ENCODE measurements at places on chromosomes 4 and X.

DNA sequence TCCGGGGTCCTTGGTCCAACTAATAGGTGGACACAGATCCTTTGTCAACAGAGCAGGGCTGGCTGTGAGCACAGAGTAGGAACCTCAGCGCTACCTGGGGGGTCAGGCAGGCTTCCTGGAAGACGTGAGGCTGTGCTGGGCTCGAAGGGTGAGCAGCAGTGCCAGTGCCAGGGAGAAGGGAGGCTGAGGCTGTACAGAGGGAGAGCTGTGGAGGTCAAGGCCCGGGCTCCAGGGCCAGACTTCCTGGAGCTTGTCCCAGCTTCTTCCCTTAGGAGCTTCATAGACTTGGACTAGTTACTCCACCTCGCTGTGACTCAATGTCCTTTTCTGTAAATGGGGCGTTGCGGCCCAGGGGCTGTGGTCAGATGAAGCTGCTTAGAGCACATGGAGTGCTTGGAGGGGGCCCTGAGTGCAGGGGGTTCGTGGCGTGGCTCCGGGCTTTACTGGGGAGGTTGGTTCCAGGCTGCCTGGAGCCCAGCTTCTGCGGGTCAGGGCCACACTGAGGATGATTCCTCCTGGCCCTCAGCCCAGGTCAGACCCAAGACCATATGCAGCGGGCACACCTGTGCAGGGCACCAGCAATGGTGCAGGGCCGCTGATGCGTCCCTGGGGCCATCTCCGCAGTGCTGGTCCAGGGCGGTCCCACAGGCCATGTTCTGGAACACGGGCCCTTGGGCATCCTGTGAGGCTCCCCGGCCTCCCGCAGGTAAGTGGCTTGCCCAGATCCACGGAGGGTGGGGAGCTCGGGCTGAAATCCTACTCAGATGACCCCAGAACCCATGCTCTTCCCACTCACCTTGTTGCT lies 98.1 kb downstream of the DCTD start:
- DNase-seq = no peak

DNA sequence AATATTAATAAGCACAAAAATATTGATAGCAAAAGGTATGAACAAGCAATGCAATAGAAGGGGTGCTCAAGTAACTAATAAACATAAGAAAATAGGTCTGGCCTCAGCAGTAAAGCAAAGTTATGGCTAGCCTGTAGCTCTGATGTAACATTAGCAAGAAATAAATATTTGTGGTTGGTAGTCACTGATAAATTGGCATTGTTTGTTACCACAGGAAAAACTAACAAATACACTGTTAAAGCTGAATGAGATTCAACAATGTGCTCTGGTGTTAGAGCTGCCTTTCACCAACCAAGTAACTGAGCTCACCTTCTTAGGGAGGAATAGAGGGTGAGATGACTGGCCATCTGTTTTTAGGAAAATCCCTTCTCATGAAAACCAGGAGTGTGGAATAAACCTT lies 71.4 kb downstream of the AREG start:
- DNase-seq = no peak

GRCh38 chrX:134599184-134599914 lies 58.9 kb downstream of the PLAC1 start:
- peak; percentile 36 for DNase-seq

GRCh38 chr4:67939195-67939594 lies 24.1 kb downstream of the TMPRSS11A start:
- DNase-seq = no peak

DNA sequence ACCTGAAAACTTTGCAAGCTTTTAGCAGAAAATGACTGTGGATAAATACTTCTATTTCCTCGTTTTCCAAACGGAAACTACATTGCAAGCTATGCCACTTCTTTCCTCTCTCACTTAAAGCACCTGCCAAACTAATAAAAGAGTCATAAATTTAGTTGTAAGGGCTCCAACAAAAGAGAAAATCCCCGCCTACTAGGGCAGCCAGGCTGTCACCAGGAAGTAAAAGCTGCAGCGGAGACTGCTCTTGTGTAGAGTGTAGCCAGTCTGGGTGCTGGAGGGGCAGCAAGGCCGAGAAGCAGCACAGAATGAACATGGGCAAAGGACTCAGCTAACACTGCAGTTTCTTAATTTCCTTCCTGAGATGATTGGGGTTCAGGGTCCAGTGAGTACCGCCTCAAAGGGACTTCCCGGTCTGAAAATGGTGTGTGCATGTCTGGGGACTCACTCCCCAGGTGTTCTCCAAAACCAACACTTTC lies 89.3 kb upstream of the MAML3 start:
- peak; percentile 76 for DNase-seq

DNA sequence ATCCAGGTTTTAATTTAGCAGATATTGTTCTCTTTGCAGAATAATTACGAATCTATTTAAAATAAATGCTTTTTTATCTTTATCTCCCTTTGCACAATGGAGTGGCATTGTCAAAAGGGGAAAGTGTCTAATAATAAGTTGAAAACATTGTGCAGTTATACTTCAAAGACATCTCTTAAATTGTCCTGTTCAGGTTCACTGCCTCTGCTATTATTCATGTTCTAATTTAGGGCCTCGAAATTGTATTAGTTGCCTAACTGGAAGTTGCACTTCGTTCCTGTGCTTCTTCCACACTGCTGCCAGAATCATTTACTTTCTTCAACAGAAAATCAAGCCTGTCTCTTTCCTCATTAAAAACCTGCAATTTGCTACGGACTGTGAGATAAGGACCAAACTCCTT lies 150.5 kb upstream of the SPRY1 start:
- DNase-seq = no peak

DNA sequence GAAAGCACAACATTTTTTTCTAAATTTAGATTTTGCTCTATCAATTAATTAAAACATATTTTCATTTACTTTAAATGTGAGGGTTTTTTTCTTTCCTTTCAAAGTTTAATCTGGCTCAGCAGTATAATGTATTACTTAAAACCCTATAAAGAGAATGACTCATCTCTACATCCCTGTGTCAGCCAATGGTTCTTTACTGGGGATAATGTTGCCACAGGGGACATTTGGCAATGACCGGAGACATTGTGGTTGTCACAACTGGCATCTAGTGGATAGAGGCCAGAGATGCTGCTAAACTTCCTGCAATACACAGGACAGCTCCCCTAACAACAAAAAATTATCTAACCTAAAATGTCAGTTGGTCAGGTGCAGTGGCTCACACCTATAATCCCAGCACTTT lies 53.8 kb downstream of the SYNPO2 start:
- DNase-seq = peak; percentile 95

GRCh38 chr4:3712936-3713335 lies 53.2 kb upstream of the ADRA2C start:
- DNase-seq = no peak

DNA sequence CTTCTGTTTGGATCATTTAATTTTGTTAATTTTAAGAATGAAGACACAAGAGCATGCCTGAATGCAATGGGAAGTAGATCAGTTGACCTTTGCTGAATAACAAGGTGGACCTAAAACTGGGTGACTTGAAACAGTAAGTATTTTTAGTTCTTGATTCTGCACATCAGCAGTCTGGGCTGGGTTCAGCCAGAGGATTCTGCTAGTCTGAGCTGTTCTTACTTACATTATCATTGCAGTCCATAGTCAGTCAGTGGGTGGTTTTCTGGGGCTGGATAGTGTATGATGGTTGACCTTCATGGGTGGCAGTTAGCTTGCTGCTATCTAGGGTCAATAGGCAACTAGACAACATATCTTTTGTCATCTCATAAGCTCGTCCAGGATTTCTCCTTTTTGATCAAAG lies 91.4 kb downstream of the HS3ST1 start:
- DNase-seq = no peak

DNA sequence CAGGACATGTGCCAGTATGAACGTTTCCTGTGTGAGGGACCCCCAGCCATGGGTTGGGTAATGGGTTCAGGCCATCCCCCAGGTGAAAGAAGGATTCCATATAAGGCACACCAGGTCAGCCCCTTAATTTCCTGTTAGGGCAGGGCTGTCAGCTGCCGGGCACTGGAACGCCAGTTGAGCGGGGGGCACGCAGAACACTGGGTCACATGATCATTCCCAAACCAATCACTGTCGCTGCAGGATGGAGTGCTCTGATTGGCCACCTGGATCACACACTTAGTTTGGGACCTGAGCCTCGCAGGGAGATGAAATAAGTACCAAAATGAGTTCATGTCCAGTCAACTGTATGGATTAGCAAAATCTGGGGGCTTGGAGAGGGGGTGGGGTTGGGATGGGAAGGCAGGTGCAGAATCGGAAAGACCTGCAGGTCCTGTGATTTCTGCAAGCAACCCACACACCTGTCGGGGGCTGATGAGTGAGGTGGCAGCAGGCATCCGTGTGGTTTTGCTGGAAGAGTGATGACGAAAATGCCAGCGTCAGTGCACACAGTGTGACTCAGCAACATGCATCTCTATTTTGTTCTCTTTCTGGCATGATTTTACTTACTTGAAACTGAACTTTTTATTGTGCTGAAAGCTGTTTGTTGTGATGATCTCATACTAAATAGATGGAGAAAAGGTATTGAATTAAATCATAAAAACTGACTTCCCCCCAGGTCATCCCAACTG lies 32.2 kb downstream of the RNF212 start:
- DNase-seq = peak; percentile 42

DNA sequence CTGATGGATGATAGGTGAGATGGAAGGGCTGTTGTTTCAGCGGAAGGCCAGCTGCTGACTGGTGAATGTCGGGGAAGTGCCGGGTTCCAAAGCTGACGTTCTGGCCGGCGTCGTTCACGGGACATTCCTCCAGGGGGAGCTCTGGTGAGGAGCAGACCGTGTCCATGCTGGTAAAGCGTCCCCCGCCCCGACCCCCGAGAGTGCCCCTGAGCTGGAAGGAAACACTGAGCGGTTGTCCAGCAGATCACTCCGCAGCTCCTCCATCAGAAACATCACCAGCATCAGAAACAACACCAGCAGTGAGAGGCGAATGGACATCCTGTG lies 18.6 kb upstream of the ADRA2C start:
- no peak for DNase-seq

GRCh38 chr4:61205066-61205465 lies 4.9 kb downstream of the ADGRL3 start:
- no peak for DNase-seq

DNA sequence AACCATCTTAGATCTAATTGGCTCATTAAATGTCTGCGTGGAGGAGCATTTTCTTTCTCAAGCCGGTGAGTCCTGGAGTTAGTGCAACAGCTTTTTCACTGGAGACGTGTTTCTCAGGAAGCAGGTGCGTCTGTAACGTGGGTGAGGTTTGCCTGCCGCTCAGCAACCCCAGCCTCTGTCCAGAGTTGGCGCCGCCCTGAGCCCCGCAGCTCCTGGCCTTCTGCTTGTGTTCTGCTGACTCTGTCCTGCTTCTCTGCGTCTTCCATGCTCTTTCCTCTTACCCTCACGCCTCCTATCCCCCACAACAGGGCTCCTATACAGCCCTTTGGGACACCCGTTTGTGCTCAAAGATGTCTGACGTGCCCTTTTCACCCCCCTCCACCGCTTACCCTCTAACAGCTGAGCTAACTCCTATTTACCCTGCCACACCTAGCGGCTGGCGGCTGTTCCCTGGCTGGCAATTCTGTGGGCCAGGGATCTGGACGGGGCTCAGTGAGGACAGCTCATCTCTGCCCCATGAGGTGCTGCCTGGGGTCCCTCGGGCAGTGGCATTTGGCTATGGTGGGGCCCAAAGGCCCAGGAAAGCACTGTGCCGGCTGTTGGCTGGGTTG lies 18.8 kb downstream of the DOK7 start:
- no peak for DNase-seq

DNA sequence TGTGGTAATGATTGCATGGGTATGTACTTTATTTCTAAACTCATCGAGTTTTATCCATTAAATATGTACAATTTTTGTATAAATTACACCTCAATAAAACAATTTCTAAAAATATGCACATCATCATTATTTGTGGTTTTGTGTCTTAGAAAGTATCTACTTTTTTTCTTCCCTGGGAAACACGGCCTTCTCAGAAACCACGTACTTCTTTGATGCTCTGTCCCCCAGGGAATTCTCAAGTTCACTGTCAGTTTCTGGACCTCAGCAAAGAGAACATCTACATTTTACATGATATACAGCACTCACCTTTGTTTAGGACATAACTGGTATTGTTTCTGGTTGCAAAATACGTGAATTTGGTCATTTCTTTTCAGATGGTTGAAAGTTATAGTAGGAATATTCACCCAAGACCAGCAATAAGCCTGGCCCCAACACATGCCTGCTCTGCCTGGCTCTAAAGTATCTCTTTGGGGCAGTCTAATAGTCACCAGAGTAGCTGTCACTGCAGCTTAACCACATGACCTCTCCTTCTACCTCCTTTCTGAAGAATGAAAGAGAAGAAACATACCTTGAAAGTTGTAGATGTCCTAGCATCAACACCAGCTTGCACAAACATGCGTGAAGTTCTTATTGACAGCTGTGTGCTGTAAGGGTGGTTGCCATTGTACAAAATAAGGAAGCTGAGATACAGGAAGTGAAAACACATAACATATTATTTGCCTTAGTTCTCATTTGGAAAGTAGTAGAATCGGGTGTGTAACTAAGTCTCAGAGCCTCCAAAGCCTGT lies 48.4 kb upstream of the SPANXN4 start:
- peak; percentile 80 for DNase-seq

DNA sequence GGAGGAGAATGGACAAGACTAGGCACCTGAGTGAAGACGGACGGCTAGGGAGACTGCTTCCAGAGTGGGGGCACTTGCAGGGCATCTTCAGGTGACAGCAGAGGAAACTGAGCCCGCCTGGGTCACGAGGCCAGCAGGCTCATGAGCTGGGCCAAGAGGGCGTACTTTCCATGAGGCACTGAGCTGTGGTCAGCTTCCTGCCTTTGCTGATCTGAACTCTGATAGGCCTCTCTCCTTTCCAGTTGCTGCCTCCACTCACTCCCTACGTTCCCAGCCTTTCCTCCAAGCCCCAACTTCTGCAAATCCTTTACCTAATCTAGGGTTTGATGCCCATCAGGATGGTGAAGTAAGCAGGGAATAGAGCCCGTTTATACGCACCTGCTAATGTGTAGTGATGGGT lies 1.4 kb upstream of the L1CAM start:
- no peak for DNase-seq

DNA sequence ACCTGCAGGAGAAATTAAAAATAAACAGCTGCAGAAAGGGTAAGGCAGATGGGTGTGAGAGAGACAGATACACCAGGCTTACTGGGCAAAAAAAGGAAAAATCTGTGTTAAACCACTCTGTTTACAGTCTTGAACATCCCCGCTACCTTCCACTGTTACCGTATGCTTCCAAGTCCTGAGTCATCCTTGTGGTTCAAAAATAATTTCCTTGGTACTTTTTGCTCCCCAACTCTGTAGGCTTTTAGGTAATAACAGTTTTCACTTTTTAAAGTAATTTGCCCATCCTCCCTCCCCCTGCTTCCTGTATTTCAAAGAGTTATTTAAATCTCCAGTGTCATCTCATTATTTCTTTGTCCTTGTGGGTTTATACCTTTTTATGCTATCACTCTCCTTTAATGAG lies 210.1 kb upstream of the FAT4 start:
- no peak for DNase-seq

- DNase-seq = no peak
Observed at GRCh38 chr4:156442912-156443311, 489.2 kb upstream of the CTSO start.
